T-helper 9 cell (primary cell): ENCODE measurements at places on chromosomes 7 and 10.

DNA sequence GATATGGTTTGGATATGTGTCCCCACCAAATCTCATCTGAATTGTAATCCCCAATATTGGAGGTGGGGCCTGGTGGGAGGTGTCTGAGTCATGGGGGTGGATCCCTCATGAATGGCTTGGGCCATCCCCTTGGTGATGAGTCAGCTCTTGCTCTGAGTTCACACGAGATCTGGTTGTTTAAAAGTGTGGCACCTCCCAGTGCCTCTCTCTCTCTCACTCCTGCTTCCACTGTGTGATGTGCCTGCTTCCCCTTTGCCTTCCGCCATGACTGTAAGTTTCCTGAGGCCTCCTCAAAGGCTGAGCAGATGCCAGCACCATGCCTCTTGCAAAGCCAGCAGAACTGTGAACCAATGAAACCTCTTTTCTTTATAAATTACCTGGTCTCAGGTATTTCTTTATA, 4.8 kb upstream of the GCK start:
- DNase-seq, result no peak

DNA sequence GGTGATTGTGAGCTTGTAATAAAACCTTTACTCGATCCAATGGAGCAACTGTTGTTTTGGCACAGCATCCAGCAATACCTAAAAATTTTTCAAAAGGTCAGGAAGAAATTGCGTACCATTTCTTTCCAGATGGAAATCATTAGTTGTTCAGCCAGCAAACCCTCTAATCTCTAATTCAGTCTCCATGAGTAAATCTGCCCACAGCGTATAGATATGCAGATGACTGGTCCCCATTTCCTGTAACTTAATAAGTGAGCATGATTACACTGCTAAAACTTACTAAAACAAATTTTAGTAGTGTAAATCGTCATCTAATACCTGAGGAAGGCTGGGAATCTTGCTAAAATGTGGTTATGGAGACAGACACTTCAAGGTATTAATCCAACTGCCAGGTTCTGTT, 10.6 kb downstream of the SLC25A16 start:
- no peak for DNase-seq

DNA sequence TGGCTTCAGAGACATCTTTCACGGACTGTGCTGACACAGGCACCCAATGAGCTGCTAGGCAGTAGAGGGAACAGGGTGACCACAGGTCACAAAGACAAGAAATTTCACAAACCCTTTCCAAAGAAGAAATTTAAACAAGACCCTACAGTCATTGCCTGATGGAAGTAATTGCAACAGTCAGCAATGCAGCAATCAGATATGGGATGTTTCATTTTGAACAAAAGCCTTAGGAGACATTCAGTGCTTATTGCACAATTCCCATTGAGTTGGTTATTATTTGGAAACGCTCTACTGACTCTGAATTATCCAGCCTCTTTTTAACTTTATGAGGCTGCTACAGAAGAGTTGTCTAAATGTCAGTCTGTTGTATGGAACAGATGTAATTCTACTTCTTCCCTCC, 85.5 kb downstream of the ETV1 start:
- DNase-seq, result no peak

DNA sequence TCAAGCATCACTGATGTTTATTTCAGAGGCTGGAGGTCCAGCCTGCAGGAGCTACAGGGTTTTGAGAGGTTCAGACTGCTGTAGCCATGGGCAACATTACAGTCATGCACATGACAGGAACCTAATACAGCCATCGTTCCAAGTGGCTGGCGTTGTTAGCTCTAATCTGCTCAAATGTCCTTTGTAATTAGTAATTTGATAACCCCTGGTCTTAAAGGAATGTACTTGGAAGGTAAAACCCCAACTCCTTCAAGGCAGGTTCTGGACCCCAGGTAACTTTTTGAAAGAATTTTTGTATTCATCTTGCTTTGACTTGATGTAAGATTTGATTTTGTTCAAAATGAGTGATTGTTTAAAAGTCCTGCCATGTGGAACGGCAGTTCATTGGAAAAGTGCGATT, 34.7 kb upstream of the FOXI2 start:
- DNase-seq, result no peak

- no peak for DNase-seq
Measured at GRCh38 chr10:130843051-130843653, 468.4 kb downstream of the TCERG1L start.

DNA sequence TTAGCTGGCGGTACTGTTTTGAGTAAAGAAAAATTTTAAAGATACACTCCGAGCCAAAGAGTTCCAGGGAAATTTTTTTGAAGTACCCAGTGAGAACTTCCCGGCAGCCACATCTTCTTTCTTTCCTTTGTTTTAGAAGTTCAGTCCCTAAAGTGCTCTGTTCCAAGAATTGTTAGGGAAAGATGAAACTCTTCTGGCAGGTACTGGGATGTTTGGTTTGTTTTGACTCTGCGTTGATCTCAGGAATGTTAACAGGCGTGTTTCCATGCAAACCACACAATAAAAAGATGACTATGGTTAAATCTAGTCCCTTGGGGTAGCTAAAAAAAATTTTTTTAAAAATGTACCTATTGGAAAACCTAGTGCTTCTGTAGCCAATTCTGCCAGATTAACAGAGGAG, 224.7 kb upstream of the PHYHIPL start:
- no peak for DNase-seq

- no peak for DNase-seq
Measured at GRCh38 chr10:132399117-132400035, 2.4 kb downstream of the PWWP2B start.

DNA sequence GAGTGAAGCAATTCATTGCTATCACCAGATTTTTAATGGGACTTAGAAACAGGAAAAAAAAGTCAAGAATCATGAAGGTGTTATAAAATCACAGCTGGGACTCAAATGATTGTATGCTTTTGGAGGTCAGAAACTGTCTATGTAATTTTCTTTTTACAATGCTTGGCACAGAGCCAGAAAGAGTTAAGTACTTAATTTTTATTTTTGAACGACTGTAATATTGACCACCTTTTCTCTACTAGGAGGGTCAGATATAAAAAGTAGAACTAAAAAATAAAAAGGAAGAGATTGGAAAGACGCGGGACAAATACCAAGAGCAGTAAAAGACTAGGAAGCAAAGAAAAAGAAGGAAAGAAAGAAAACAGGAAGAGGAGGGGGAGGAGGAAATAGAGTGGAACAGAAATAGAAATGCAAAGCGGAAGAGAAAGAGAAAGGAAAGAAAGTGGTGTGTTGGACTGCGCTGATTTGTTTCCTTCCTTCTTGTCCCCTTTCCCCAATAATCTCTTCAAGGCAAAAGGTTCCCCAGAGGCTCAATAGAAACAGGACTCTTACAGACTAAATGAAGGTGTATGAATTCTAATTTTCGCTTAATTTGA, 23.2 kb upstream of the C1GALT1 start:
- no peak for DNase-seq

DNA sequence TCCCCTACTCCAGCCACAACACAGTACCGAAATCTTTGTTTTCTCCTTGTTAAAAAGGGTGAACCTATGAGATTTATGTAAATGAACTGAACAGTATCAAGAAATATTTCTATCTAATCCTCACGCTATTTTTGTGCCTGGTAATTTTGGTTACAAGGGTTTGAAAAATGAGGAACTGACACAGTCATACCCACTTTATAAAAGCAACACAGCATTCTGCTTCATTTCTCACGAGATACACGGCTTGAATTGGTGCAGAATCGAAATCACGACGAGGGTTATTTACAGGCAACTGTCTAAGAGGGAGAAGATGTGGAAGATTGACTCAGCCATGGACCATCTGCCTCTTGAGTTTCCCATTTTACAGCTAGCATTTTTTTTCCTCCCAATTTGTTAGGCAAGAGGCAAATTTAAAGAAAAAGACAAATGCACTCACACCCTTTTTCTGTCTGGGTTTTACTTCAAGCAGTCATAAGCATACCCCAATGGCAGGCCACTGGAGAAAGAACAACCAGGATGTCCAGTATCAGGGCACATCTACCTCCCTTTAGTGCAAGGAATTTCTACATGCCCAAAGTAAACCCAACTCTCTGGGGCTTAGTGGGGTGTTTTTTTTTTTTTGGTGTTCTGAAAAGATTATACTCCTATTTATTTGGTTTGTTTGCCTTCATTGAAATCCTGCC, 108.1 kb downstream of the ITGB8 start:
- no peak for DNase-seq

DNA sequence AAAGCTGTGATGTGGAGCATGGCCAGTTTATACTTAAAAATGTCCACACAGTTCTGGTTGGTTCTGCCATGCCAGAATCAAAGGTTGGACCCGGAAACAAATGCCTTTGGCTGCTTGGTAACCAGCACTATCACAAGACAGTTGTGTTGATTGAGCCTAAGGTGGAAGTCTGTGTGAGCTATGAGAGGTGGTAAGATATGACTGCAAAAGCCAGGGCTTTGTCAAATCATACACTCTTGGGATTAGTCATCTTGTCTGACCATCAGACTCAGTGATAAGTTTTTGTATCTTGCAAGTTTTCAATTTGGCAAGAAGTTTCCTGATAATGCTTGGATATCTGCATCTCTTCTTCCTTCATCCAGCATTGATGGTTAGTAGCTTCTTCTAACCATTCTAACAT, 35.5 kb downstream of the GPR141 start:
- DNase-seq, result no peak

- no peak for DNase-seq
Measured at GRCh38 chr7:148622887-148623585, 32.5 kb downstream of the C7orf33 start.

DNA sequence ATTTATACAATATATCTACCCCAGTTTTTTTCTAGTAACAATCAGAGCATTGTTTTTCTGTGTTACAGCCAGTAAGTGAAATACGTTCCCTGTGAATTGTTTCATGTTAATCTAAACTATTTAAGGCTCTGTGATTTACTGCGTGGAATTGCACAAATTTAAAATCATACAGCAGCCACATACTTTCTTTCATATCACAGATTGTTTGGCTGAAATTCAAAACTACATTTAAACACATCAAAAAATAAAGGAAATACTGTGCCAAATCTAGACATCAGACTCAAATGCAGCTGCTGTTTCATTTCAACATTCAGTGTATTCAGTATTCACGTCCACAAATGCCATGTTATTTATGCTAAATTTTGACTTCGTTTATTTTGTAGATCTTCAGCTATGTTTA, 242.6 kb upstream of the HGF start:
- DNase-seq, result no peak

DNA sequence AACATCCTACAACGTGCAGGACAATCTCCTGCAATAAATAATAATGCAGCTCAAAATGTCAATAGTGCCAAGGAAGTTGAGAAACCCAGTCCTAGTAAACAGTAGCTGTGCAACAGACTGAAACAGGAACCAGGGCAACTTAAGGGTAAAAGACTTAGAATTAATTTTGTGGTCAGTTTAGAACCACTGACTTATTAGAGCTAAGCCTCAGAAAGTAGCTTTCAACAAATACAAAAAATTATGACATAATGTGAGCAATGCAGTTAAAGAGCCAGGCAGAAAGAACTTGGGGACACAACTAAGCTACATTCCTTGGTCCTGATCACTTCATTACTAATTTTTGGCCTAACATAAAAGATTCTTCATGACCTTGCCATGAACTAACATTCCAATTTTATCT, 195.4 kb downstream of the MACC1 start:
- DNase-seq, result no peak

- no peak for DNase-seq
Measured at GRCh38 chr7:83366629-83367028, 203.9 kb upstream of the PCLO start.

DNA sequence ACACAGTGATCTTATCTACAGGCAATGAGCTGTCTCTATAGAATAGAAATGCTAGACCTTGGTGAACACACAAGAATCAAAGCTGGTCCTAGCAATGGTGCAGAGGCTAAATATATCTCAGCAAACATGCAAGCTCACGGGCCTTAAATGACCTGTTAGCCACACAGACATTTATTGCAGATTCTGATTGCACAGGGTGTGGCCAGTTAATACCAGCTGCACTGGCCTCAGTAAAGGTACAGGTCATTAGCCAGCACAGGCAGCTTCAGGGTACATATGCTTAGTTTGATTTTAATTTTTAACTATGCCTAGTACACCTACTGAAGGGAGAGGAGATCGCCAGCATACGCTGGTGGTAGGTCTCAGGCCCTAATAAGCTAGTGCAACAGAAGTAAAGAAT, 265.4 kb upstream of the DGKB start:
- DNase-seq, result no peak

DNA sequence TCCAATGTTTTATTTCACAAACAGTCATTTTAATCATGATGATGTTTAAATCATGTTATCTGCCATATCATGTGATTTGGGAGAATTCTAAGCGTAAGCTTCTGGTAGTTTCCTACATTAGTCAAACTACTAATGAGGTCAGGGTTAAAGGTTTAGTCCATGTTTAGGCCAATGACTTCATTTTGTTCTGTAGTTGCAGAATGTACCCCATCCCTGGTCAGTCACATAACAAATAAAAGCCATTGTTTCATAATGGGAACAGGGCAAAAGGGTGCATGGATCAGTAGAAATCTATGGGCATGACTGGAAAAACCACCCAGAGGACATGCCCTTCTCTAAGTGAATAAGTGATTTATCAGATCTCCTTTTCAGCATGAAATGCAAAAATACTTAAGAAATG, 138.4 kb upstream of the ABCB5 start:
- DNase-seq, result no peak

- DNase-seq, result no peak
Measured at GRCh38 chr10:61684894-61685507, 22.3 kb downstream of the CABCOCO1 start.

DNA sequence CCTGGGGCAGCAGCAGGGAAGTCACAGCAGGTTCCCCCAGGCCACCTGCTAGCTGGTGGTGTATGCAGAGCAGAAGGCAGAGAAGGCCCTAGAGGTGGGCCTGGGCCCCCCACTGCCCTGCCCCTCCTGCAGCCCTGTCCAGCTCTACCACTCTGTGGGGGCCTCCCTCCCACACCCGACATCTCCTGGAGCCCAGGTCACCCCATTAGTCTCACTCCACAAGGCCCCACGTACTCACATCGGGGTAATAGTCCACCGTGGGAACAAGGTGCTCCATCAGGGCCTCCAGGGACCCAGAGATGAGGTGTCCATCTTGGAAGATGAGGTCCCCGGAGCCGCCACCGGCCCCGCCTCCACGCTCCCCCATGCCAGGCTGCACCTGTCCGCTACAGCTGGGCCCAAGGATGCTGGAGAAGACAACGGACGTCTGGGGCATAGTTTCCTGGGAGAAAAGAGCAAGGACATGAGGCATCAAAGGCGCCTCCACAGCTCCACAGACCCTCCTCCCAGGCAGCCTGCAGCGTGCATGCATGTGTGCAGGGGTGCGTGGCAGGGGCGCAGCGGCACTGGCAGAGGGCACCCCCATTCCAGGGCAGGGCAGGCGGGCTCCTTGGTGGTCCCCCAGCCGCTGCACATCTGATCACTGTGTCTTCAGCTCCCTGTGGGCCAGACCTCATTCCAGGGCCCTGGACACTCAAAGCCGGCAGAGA, 61.0 kb downstream of the RASGEF1A start:
- DNase-seq, result no peak

- no peak for DNase-seq
Measured at GRCh38 chr10:102505462-102506115, 1.8 kb downstream of the SUFU start.
